ENCODE measurements at places on chromosomes 5 and 9.

- DNase-seq: no peak
These were observed 22.9 kb downstream of the RGMB start for GRCh38 chr5:98796197-98796972.

DNA sequence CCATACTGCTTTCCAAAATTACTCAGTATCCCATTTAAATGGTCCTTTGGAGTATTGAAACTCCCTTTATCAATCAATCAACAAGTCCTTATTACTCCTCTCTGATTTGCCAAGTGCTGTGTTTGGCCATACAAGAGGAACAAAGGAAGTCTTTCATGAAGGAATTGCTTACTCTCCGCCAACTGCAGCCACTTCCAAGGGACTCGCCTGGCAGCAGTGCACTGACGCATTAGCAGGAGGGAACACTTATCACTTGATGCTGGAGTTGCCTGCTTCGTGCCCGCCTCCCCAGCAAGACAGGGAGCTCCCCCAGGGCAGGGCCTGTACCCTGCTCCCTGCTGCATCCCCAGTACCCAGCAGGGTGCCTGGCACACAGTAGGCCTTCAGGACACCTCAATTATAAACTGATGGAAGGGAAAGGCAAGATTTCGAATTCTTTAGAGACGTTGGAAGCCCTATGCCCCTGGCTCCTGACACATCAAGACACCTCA, 97.9 kb downstream of the CRB2 start:
- no peak for DNase-seq

DNA sequence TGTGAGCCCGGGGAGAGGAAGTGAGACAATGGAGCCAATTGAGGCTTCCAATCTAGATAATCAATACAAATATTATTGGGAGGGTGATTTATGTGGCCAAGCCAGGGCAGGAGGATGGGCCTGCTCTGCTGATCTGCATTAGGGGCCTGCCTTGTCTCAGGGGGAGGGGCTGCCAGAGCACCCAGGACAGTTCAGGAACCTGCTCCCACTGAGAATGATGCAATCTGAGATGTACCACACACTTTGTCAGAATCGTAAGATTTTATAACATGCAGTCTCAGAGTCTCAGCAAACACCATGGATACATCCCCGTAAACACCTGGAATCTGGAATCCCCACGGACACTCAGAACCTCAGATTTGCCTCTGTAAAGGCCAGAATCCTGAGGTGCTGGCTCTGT, 19.3 kb downstream of the FGF18 start:
- no peak for DNase-seq

- DNase-seq: no peak
These were observed 7.7 kb downstream of the RALGDS start for GRCh38 chr9:133113163-133113948.

DNA sequence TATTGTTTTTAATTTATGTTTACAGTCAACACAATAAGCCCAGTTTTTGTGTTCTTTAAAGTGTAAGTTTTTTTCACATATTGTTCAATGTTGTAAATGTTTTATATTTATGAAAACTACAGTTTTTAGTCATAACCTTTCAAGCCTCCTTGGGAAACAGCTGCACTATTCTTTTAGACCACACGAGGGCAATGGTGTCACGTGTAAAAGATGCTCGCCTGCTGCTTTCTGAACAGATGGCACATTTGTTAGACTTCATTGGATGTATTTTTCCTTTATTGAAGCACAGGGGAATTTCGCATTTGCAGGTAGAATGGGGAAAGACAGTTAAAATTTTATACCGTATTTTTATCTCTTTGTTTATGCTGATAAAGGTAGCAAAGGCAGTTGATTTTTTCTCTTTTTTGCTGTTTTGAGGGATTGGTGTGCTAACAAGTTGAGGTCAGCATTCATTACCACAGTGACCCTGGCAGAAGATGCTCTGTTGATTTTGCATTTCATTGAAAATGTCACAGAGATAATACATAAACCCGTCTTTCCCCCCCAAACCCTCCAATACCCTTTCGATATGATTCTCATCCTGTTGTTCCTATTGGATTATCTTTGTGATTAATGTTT, 59.0 kb downstream of the MAT2B start:
- peak; percentile 49 for DNase-seq

- DNase-seq: no peak
These were observed 237.6 kb upstream of the RIOK2 start for GRCh38 chr5:97420646-97421045.

DNA sequence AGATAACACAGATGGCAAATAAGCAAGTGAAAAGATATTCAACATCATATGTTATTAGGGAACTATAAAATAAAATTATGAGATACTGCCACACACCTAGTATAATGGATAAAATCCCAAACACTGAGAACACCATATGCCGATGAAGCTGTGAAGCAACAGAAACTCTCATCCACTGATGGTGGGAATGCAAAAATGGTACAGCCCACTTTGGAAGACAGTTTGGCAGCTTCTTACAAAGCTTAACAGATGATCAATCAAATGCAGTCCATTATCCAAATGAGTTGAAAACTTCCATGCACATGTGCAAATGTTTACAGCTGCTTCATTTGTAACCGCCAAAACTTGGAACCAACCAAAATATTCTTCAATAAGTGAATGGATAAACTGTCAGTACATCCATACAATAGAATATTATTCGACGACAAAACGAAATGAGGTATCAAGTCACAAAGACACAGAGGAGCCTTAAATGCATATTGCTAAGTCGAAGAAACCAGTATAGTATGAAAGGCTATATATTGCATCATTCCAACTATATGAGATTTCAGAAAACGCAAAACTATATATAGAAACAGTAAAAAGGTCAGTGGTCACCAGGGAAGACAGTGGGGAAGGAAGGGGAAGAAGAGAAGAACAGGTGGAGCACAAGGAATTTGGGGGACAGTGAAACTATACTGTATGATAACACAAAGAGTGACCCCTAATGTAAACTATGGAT, 14.9 kb downstream of the PFDN1 start:
- DNase-seq: no peak

DNA sequence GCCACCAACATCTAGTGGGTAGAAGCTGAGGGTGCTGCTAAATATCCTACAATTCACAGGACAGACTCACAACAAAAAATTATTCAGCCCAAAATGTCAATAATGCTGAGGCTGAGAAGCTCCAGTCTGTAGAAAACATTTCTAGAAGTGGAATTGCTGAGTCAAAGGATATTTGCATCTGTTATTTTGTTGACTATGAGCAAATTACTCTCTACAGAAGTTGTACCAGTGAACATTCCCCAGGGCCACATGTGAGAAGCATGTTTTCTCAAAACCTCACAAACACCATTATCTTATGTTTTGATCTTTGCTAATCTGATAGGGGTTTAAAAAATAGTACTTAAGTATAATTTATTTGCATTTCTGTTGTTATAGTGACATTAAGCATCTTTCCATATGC, 15.4 kb downstream of the ITK start:
- DNase-seq: no peak

GRCh38 chr5:173733021-173733420, 116.6 kb upstream of the BOD1 start:
- DNase-seq: no peak

DNA sequence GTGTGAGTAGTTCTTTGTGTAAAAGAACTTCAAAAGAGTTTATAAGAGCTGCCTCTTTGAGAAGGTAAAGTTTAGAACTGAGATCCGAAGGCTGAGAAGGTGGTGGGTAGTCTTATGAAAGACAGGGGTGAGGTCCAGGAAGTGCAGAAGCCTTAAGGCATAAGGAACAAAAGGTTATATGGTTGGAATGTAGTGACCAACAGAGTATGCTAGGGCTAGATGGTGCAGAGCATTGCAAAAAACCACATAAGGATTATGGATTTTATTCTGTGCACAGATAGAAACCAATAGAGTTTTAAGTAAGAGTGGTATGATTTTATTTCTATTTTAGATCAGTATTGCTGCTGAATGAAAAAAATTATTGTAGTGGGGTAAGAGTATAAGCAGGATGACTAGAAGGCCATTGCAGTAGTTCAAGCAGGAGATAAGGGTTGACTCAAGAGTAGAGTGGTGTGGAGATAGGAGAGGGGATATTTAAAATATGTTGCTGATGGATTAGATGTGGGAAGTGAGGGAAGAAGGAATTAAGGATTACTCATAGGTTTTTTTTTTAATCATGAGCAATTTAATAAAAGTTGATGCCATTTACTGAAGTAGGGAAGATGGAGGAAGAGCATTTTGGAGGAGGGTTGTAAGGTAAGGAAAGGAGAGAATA, 3.7 kb downstream of the RECK start:
- DNase-seq: no peak

All from stimulated activated CD4-positive, alpha-beta T cell treated with anti-CD3 and anti-CD28 coated beads, Interleukin-1b, Interleukin-23, amount 100 ng/mL, for 1 hour (primary cell).